ENCODE measurements at places on chromosomes 7 and 10.
A peak's percentile ranks its signal among the peaks of the same experiment; 100 is the strongest.

GRCh38 chr7:425794-426188, 93.9 kb downstream of the PDGFA start:
- no peak for DNase-seq

GRCh38 chr10:2306081-2306480, 568.8 kb upstream of the ADARB2 start:
- no peak for DNase-seq

DNA sequence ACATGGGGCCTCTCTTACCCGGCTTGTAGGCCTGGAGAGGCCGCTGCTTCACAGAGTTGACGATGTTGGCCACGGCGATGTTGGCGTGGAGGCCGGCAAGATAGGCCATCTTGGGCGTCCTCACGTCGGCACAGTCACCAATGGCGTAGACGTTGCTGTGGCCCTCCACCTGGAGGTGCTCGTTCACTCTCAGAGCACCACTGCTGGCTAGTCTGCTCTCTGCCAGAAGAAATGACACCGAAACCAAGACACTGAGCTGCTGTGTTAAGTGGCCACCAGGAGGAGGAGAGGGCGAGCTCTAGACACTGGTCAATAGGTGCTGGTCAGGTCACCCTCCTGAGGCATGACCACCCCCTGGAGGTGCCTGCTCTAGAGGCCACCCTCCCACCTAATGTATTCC, 17.7 kb downstream of the AIFM2 start:
- DNase-seq: no peak

DNA sequence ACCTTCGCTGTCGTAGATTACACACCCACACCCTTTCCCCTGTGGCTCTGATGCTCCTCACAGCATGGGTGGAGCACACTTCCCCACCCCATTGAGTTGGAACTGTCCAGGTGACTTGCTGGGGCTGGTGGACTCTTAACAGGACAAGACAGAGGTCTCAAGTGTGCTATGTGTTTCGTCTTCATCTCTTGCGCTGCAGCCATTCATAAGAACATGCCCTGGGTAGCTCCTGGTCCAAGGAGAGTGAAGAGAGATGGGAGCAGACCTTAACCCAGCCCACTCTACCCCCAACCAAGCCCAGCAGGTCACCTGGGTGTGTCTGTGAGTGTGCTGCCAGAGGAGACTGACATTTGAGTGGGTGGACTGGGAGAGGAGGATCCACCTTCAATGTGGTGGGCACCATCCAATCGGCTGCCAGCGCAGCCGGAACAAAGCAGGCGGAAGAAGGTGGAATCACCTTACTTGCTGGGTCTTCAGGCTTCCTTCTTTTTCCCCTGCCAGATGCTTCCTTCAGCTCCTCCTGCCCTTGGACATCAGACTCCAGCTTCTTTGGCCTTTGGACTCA, 112.4 kb downstream of the HTR5A start:
- no peak for DNase-seq

- DNase-seq: no peak
Measured at GRCh38 chr7:43742692-43743091, 13.4 kb upstream of the COA1 start.

DNA sequence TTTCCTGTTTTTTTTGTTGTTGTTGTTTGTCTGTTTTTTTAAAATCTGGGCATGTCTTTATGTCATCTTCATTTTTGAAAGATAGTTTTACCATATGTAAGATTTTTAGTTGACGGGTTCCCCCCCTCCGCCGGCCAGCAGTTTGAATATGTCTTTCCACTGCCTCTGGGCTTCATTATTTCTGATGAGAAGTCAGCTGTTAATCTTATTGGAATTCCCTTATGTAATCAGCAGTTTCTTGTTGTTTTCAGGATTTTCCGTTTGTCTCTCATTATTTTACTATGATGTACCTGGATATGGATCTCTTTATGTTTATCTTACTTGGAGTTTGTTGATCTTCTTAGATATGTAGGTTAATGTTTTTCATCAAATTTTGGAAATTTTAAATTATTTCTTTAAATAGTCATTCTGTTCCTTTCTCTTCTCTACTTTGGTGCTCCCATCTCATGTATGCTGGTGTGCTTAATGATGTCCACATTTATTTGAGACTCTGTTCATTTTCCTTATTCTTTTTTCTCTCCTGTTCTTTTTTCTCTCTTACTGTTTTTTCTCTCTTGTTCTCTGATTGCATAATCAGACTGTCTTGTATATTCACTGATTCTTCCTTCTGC, 9.7 kb downstream of the EXOC6 start:
- DNase-seq: no peak

GRCh38 chr7:43791665-43792064, 33.2 kb downstream of the BLVRA start:
- peak; percentile 89 for DNase-seq

- no peak for DNase-seq
Measured at GRCh38 chr10:3306050-3306449, 133.5 kb upstream of the PITRM1 start.

- no peak for DNase-seq
Measured at GRCh38 chr7:75028299-75028698, 45.3 kb downstream of the RCC1L start.

DNA sequence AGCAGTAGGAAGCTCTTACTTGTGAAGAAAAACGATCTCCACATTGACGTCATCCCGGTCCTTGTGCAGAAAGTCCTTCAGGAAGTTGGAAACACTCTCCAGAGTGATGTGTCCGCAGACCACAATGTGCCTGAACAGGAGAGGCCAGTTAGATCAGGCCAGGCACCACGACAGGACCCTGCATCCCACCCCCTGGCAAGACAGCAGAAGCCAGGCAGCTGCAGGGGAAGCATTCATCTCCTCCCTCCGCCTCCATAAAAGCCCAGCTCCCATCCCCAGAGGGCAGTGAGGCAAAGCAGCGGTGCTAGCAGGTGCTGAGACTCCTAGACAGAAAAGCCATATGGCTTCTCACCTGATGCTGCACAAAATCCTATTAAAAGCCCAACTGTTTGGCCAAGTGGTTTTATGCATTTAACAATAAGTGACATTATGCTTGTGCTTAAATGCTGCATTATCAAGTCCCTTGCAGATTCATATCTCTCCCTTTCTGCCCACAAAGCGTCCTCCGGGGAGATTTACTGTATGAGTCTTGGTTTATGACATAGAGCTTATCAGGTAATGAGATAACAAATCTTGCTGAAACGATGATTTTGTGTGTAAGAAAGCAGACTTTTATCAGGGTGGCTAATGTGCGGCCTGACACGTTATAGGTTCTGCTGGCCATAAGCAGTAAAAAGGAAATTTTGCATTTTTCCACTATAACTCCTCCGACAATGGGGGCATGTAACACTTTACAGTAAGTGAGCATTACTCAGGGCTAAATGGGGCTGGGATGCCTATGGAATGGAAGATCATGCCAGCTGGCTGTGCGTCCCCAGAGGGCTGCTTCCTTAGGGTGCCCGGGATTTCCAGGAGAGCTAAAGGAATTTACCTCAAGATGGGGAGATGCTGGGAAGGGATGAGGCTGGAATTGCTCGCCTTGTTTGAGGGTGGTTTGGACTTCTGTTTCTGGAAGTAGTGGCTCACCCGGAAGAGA, 546.9 kb downstream of the KCNMA1 start:
- no peak for DNase-seq

DNA sequence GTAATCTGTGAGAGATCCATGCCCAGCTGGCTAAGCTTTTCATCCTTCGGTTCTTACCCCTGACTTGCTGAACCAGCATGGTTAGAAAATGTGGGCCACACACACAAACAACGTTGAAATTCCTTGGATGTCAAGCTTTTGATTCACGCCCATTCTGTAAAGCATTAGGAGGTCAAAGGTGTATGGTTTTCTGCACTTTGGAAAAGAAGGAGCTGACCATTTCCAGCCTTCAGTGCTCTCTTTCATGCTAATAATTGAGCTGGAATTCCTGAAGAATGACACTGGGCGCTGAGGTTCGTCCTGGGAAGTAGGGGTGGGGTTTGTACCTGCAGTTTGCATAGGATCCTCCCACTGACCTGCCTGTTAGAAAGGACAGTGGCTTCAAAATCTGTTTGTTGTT, 23.1 kb downstream of the KLF6 start:
- no peak for DNase-seq

- DNase-seq: no peak
Measured at GRCh38 chr7:94431176-94431575, 36.5 kb downstream of the COL1A2 start.

GRCh38 chr7:148204639-148205304, 385.8 kb upstream of the C7orf33 start:
- no peak for DNase-seq

DNA sequence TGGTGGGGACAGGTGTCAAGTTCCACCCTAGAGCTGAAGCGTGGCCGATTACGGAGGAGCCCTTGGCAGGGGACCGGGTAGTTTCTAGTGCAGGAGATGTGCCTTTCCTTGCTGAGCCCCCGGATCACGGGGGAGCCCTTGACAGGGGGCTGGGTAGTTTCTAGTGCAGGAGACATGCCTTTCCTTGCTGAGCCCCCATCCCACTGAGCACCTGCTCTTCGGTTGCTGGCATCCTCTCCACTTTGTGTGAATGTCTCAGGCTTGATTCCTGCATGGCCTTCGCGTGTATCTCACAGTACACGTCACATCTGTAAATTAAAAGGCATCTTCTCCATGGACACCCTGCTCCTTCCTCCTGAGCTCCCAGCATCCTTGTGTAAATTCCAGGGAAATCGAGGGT, 263.5 kb downstream of the ADARB2 start:
- no peak for DNase-seq

- DNase-seq: no peak
Measured at GRCh38 chr7:84746353-84746752, 440.5 kb downstream of the SEMA3D start.

GRCh38 chr7:74311305-74311744, 22.1 kb downstream of the CLIP2 start:
- no peak for DNase-seq

GRCh38 chr7:3215624-3216585, 85.1 kb upstream of the SDK1 start:
- DNase-seq: no peak

DNA sequence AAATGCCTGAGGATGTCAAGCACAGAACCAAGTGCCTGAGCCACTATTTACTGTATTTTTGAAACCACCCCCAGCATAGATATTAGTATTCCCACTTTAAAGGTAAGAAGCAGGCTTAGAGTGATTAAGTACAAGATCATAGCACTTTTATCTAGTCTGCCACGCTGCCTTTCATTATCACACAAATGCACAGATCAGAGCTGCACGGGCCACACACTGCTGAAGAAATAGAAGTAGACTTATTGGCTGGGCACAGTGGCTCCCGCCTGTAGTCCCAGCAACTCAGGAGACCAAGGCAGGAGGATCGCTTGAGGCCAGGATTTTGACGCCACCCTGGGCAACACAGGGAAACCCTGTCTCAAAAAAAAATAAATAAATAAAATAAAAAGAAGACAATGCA, 38.2 kb downstream of the NCAPG2 start:
- no peak for DNase-seq

DNA sequence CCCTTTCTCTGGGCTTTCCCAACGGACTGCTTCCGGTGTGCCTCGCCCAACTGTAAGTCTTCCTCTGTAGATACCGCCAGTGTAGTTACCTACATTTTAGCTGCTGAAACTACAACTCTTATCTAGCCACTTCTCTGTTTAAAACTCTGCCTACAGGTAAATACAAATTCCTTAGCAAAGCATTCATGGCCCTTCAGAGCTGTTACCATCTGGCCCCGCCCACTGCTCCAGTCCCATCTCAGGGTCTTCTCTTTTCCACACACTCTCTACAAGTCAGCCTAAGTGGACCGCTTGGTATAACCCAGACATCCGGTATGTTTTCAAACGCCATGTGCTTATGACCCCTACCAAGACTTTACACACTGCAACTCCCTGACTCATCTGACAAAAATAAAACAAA, 41.0 kb upstream of the LAMB4 start:
- no peak for DNase-seq

DNA sequence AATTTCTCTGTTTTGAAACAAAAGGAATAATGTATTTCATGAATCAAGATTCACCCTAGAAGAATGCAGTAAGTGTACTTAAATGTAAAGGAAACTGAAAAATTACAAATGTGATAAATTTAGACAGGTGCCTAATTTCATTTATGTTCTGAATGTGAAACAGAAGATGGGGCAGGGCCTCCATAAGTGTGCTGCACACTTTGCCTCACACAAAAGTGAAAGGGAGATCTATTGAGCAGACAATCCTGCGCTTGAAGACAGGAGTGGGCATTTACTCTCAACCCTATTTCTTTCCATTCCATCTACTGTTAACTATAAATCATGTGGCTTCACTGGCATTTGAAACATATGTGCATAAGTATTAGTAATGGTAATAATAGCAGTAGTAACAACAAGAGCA, 36.2 kb downstream of the GNG11 start:
- DNase-seq: no peak

DNA sequence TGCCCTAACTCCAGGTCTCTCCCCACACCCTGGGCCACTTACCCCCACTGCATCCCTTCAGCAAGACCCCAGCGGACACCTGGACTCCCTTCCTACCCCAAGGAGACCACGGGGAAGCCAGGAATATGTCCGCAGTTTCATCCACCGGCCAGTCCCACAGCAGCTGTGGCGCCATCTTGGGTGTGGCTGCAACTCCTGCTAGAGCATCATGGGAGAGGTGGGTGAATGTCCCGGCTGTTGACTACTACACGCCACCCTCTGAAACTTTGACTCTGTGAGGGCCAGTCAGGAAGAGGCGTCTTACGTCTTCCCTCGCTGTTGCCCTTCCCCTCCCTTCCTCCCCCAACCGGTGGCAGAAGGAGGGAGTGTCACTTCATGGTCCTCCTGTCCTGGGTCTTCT, 238.3 kb upstream of the RNF32 start:
- DNase-seq: no peak

GRCh38 chr10:17244700-17245365, 16.8 kb downstream of the VIM start:
- DNase-seq: no peak

DNA sequence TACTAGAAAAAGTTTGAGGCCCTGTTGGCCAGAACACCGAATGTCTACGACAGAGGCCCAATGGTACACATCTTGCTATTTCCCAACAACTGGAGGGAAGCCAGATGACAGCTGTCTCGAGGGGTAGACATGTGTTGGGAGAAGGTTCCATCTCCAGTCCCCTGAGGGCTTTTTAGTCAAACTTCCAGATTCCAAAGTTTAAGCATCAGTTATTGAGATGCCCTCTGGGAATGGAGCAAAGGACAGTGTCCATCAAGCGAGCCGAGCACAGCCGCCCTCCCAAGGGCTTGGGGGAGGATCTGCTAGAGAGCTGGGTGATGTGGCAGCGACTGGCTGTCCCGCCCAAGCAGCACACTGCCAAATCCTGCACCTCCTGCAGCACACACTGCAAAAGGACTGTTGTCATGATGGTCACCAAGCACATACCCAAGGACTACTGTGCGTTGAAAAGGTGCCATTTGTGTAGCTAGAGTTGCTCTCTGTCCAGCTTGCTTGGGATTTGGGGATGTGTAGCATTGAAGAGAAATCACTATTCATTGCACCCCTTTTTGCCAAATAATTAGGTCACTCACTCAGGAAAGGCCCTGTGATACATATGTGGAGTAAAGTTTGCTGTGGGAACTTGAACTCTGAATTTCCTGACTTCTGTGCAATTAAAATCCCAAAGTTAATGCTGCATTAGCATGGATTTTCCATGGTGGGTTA, 164.6 kb downstream of the TRIL start:
- DNase-seq: no peak

- no peak for DNase-seq
Measured at GRCh38 chr10:1100691-1101368, 44.6 kb downstream of the WDR37 start.

- DNase-seq: peak; percentile 38
Measured at GRCh38 chr7:31408140-31408729, 67.7 kb upstream of the NEUROD6 start.

Measured in suppressor macrophage (primary cell).